ENCODE measurements at places on chromosomes 12 and 14. TPM values are rescaled to one million over a fixed set of nuclear protein-coding genes. Genes with fewer than 3 reads are reported as not detected.

The SALL2 gene
- total RNA-seq: 3.8 TPM

GRCh38 chr14:77580964-77581505 lies 35.4 kb downstream of the SPTLC2 start:
- no peak for DNase-seq

GRCh38 chr14:101126731-101127130 lies 223.2 kb upstream of the RTL1 start:
- no peak for DNase-seq

DNA sequence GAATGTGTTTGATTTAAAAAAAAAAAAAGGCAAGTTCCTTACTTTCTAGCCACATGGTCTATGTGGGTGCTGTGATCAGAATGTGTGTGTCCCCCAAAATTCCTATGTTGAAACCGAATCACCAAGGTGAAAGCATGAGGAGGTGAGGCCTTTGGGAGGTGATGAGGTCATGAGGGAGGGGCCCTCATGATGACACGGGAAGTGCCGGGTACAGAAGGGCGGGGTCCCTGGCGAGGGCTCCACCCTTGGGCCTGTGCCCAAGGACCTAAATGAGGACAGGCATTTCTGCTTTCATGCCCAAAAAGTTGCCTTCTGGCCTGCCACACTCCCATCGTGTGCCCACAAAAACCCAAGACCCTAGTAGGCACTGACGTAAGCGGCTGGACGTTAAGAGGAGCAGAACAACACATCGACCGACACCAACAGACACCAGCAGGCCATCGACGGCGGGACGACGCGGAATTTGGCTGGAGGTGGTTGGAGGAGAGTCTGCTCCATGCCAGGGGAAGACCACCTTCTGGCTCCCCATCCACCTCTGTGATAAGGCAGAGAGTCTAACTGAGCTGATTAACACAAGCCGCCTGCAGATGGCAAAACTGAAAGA lies 211.8 kb downstream of the FOXN3 start:
- DNase-seq: no peak

- no peak for DNase-seq
Measured at GRCh38 chr12:67475725-67476124, 172.8 kb upstream of the DYRK2 start.

Measured in heart left ventricle (tissue), 16 donors.